ENCODE measurements at places on chromosomes 5 and 9.

DNA sequence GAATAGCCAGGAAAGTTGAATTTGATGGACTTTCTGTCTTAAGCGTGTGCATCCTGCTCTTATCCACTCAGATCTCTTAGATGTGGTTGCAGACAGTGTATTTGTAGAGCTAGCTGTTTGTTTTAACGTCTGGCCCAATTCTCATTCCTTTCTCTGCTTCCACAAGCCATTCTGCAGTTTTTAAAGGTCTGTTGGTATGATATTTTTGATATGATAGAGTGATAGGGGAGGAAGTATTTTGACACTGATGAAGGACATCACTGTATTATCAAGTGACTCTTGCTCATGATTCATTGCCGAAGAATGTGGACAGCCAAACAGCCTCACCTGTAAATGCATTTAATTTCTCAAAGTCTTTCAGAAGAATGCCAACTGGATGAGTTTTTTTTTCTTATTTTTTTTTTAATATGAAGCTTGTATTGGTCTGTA lies 4.5 kb downstream of the TJP2 start:
- no peak for DNase-seq

DNA sequence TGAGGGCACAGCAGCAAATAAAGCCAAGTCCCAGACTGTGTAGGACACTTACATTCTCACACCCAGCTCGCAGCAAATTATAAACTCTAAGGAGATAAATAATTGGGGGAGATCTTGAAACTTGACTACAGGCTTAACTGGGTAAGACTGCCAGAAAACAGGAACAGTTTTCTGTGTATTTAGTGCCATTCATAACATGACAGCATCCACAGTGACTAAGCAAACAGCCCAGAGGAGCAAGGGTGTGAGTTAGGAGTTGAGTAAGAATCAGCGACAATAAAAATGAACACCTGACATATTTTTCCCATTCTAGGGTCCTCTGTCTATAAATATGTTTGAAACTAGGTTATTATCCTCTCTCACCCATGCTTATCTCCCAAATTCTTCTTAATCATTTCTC lies 370.9 kb upstream of the WWC1 start:
- no peak for DNase-seq

DNA sequence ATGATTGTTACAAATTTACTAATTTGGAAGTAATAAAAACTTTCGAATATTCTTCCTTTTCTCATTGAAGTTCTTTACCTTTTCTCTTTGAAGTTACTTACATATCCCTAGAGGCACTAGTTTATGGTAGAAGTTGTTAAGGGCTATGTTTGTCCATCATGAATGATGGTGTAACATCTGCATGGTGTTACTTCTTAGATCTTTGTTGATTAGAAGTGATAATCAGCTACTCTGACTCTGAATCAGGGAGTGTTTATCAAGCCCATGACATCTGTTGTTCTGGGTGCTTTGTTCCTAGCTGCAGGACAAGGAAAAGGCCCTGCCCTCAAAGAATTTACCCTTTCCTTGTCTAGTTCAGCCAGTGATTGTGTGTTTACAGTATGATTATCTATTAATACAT lies 32.9 kb downstream of the MAP3K1 start:
- DNase-seq = no peak

DNA sequence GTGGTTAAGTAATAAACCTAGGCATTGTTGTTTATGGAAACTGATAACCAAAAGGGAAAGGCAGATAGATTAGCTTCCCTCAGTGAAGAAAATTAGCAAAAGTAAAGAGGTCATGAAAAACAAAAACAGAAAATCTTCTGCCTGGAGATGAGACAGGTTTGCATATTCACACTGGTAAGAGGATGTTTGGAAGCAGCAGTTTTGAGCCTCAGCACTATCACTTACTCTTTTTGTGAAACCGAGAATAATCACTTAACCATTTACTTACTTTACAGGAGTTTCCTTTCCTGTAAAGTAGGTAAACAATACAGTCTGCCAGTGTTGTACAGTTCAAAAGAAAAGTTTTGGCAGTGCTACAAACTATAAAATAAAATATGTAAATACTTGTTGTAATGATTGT lies 35.5 kb upstream of the EMB start:
- no peak for DNase-seq

DNA sequence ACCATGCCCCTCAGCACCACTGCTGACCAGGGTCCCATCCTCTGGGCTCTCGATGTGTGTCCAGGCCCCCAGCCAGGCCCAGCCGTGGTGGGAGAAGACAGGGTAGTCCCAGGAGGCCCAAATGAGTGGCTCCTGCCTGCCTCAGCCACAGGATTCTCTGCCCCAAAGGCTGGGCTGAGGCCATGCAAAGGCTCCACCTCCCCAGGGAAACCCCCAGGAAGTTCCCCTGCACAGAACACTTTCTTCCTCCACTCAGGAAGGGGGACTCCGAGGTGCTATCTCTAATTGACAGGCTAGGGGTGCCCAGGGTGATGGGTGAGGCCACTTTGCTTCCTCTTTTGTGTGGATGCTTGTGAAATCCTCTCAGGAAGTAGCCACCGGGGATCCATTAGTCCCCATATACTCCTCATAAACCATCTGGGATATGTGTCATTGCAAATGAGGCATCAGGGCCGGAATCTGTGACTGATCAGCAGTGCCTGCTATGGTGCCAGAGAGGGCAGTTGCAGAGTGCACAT lies 23.1 kb upstream of the TDRD7 start:
- no peak for DNase-seq

- no peak for DNase-seq
These were observed 92.9 kb upstream of the IER5L start for GRCh38 chr9:129270903-129271431.

GRCh38 chr9:95783426-95783975 lies 92.0 kb upstream of the ERCC6L2 start:
- DNase-seq = no peak

Data from activated CD4-positive, alpha-beta T cell treated with anti-CD3 and anti-CD28 coated beads, Interleukin-2, amount 50 U/mL, for 24 hours (primary cell).